Lung (tissue), 17 donors: ENCODE measurements at places on chromosomes 16 and 17.

DNA sequence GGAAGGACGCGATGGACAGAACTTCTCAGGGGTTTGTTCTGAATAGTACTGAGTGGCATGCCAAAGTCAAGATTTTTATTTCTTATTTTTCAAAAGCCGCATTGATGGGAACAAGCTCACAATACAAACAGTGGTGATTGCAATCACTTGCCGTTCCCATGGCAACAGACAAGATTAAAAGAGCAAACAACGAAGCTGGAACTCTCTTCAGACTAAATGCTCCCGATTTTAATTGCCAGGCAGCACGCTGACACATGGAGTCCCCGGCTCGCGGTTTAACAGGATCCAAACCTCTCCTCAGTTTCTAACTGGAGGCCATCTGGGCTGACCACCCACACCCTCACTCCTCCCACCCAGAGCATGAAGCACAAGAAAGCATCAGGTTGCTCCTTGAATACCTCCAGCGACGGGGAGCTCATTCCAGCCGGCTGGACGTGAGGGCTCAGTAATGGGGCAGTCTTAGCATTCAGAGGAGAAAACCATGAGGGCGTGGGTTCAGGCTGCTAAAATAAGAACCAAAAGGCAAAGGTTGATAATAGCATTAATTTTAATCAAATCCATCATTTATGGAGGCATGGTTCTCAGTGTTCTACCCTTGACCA lies 41.5 kb downstream of the AIPL1 start:
- no peak for DNase-seq

DNA sequence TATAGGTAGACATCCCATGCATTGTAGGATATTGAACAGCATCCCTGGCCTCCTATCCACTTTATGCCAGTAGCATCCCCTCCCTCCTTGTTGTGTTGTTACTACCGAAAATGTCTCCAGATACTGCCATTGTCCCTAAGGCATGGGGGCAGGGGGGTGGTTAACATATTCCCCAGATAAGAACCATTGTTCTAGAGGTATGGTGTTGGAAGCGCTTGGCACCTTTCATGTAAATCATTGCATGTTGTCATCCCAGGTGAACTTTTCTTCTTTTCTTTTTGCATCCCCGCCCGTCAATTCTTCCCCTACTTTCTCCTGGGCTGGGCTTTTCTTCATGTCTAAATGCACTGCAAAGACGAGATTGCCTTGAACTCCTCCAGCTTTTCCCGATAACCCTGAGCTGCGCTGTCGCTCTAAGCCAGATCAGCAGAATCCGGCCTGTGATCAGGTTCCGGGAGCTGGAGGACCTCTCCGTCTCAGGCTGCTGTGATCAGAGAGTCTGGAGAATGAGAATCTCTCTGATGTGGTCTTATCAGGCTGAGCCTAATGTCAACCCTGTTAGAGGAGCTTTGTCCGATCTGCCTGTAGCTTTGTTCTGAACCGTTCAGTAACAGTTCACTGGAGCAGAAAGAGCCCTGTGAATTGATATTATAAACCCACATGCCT lies 76.2 kb downstream of the RBFOX1 start:
- no peak for DNase-seq

DNA sequence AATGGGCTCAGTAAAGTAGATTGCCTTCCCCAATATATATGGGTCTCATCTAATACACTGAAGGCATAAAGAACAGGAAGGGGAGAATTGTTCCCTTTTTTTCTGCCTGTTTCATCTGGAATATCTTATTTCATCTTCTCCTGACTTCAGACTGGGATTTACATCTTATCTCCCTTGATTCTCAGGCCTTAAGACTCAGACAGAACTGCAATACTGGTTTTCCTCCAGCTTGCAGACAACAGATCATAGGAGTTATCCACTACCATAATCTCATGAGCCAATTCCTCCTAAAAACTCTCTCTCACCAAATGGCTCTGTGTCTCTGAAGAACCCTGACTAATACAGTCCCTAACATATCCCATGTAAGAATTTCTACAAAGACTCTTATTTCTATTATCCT lies 390.7 kb downstream of the CDH8 start:
- DNase-seq: no peak

DNA sequence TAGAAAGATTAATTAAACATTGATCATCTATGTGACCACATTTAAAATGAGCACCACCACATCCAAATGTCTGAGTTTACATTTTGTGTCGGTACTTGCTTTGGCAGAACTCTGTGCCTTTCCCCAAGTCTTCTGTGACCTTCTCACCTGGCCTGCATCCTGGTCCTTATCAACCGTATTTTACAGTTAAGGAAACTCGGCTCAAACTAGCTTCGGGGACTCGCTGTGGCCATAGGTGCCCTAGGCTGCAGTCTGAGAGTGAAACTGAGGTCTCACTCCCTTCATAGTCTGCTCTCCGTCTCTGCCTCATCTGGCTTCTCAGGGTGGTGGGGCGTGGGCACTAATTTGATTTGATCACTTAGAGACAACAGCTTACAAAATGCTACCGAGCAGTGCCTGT lies 555.5 kb downstream of the WWOX start:
- no peak for DNase-seq

- peak; percentile 78 for DNase-seq
Observed at GRCh38 chr17:61412860-61413660, 13.4 kb downstream of the TBX2 start.

DNA sequence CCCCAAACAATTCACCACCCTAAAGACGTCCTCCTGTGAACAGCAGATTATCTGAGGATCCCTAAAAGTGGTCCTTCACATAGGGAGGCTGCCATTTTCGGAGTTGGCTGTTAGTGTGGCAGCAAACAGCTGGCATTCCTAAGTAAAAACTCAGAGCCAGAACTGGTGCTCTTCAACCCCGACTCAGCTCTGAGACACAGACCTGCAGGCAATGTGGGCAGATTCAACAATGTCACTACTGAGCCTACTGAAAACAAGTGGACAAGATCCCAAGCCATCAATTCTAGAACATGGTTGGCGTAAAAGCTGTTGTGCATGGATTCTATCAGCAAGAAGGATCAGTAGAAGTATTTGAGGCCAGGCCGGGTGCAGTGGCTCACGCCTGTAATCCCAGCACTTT lies 247.2 kb downstream of the NTN1 start:
- no peak for DNase-seq

DNA sequence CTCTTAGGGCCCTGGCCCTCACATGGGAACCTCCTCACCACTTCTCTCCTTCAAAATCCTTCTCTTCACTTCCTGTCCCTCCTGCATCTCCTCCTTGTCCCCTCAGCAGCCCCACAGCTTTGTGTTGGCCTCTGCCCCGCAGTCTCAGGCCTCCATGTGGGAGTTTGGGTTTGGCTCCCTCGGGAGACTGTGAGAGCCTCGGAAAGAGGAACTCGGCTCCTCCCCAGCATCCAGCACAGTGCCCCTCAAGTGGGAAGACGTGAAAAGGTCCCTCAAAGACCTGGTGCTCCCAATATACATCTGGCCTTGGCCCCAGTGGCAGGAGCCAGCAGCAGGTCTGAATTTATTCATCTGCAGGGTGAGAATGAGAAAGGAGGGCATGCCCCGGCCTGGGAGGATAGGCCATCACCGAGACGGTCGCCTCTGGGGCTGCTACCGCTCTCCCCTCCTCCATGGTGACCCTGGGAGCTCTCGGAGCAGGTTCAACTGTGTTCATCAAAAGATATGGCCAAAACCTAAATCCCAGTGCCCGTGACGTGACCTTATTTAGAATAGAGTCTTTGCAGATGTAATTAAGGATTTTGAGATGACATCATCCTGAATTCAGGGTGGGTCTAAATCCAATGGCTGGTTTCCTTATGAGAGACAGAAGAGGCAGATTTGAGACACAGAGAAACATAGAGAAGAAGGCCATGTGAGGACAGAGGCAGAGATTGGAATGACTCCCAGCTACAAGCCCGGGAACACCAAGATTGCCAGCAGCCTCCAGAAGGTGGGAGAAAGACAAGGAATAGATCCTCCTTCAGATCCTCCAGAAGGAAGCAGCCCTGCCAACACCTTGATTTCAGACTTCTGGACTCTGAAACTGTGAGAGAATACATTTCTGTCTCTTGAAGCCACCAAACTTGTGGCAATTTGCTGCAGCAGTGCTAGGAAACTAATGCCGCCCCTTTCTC lies 135.1 kb downstream of the MRM1 start:
- no peak for DNase-seq

DNA sequence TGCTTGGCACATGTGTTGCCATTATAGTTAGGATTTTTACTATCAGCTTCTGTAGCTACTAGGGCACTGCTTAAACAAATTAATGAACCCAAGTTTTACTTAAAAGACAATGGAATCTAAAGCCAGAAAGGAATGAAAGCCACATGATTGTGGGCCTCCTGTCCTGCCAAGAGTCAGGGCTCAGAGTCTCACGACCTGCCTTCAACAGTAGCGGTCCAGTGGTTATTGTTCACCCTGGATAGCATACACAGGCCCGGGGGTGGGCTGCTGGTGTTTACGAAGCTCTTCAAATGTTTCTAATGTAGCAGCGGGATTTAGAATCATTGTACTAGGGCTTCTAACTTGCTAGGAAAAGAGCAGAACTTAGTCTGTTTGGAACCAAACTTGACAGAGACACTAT lies 7.8 kb downstream of the GABARAPL2 start:
- DNase-seq: no peak

GRCh38 chr16:48911700-48912099 lies 301.7 kb upstream of the N4BP1 start:
- DNase-seq: no peak

GRCh38 chr17:80712089-80712488 lies 167.5 kb downstream of the RPTOR start:
- no peak for DNase-seq

DNA sequence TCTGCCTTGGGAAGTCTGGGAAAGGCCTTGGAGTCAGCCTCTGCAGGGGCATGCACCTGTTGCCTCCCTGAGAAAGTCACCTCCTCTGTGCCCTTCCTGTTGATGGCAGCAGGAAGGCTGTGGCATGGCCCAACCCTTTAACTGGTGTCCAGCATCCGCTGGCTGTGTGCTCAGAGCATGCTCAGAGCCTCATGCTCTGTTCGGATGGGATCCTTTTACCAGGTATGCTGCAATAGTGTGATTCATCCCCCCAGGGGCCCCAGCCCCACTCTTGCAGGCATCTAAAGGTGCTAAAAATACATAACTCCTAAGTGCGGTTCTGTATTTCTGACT lies 24.9 kb downstream of the KLHL36 start:
- DNase-seq: no peak

DNA sequence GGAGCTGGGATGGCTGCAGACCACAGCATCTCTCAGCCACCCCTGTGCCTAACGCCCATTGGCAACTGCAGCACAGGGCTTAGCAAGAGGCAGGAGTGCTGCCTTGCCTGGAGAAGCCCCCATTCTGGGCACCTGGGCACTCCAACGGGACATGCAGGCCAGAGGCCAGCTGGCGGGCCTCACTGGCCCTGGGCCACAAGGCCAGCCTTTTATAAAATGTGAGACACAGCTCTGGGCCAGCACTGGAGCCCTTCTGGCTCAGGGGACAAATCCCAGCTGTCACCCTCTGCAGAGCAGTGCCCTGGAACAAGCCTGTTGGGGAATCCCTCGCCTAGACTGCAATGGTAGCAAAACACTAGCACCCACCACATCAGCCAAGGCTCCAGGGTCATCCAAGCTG lies 171.8 kb downstream of the WSCD1 start:
- no peak for DNase-seq

GRCh38 chr17:3594051-3594800 lies 15.0 kb downstream of the TRPV1 start:
- DNase-seq: peak; percentile 58

GRCh38 chr17:63675607-63676546 lies 24.0 kb downstream of the LIMD2 start:
- peak; percentile 87 for DNase-seq

- DNase-seq: peak; percentile 18
Observed at GRCh38 chr17:29929006-29929532, 959 bp downstream of the SSH2 start.

DNA sequence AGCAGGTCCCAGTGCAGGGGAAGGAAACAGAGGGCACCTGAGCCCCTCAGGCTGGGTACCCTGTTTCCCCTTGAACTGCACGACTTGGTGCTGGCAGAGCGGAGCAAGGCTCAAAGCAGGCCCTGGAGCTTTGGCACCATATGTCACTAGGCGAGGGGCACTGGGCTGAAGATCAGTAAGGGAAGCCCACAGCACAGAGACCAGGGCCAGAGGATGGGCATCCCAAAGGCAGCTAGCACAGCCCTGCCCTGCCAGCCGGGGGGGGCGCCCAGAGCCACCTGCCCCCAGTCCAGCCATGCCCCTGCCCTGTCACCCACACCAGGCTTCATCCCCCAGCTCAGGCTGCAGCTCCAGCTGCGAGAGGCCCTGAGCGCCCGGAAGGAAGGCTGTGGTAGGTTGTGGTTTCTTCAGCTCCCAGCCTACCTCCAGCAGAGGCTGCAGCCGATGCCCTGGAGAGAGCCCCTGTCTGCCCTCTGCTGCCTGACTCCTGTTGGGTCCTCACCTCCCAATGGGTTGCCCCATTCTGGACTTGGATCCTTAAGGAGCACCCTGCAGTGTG lies 10.9 kb downstream of the NHERF1 start:
- no peak for DNase-seq

DNA sequence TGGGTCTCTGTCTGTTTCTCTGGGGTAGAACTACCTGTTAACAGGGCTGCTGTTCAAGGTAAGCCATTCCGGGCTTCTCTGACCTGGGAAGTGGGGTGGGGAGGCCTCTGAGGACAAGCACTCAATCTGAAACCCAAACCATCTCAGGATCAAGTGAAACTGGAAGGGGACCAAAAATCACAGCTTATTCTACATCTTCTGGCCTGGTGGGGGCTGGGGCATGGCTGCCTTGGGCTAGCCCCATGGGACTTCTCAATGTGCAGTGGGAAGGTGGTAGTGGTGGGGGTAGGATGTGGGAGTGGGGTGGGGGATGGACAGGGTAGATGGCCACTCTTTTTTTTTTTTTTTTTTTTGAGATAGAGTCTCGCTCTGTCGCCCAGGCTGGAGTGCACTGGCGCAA lies 5.5 kb downstream of the FLOT2 start:
- no peak for DNase-seq

- peak; percentile 97 for DNase-seq
Observed at GRCh38 chr16:55760310-55761001, 72.4 kb downstream of the CES1 start.

- DNase-seq: no peak
Observed at GRCh38 chr17:78168903-78169793, 767 bp downstream of the SYNGR2 start.

- no peak for DNase-seq
Observed at GRCh38 chr16:77787452-77787851, 912 bp upstream of the VAT1L start.

GRCh38 chr16:75053791-75054555 lies 55.1 kb downstream of the ZNRF1 start:
- no peak for DNase-seq

DNA sequence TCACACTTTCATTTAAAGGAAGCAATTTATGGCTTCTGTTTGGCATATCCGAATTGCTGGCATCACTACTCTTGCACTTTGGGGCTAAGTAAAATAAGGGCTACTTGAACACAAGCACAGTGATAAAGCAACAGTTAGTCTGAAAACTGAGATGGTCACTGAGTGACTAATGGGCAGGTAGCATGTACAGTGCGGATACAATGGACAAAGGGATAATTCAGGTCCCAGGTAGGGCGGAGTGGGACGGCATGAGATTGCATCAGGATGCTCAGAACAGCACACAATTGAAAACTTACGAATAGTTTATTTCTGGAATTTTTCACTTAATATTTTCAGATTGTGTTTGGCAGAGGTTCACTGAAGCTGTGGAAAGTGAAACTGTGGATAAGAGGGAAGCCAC lies 9.2 kb upstream of the SMIM36 start:
- DNase-seq: no peak
